ENCODE measurements at places on chromosomes 11 and 22. TPM values are rescaled to one million over a fixed set of nuclear protein-coding genes. Genes with fewer than 3 reads are reported as not detected.

- no peak for DNase-seq
Observed at GRCh38 chr22:12601870-12602779, 2925.9 kb upstream of the OR11H1 start.

GRCh38 chr22:40326905-40327735, 19.2 kb upstream of the ADSL start:
- DNase-seq = no peak

GRCh38 chr11:33997584-33998251, 53.8 kb upstream of the CAPRIN1 start:
- no peak for DNase-seq

GRCh38 chr11:43261775-43262174, 50.0 kb upstream of the API5 start:
- no peak for DNase-seq

Gene ST14
- 3.8 TPM for total RNA-seq

Gene TIGD3
- under 0.01 TPM for total RNA-seq

Gene MMP27
- total RNA-seq = not detected

DNA sequence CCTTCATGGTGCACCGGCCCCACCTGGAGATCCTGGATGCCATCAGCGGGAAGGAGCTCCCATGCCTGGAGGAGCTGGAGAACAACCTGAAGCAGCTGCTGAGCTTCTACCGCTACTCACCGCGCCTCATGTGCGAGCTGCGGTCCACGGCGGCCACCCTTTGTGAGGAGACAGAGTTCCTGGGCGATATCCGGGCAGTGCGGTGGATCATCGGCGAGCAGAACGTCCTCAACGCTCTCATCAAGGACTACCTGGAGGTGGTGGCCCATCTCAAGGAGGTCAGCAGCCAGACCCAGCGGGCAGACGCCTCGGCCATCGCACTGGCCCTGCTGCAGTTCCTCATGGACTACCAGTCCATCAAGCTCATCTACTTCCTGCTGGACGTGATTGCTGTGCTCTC, 59.2 kb downstream of the SYT13 start:
- DNase-seq = no peak

- DNase-seq = no peak
Observed at GRCh38 chr11:43222215-43222614, 89.6 kb upstream of the API5 start.

DNA sequence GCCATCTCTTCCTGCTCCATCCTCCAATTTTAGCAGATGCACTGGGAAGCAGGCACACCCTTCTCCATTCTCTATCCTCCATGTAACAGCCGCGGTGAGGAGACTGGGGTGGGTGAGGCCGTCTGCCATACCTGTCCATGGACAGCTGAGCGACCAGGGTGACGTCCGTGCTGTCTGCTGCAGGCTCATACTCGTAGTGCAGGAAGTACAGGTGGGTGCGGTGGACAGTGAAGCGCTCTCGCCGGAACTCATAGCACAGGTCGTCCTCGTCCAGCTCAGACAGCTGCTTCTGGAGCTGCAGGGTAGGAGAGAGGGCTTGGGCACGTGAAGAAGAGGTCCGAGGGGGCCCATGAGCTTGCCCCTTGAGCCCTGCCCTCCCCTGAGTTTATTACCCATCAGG, 257.8 kb upstream of the SYN3 start:
- no peak for DNase-seq

Gene TMPRSS13
- total RNA-seq = 0.51 TPM
